ENCODE measurements at places on chromosomes 5 and 9. TPM values are rescaled to one million over a fixed set of nuclear protein-coding genes. Genes with fewer than 3 reads are reported as not detected.

Gene TMEM232
- total RNA-seq: 2.5 TPM

DNA sequence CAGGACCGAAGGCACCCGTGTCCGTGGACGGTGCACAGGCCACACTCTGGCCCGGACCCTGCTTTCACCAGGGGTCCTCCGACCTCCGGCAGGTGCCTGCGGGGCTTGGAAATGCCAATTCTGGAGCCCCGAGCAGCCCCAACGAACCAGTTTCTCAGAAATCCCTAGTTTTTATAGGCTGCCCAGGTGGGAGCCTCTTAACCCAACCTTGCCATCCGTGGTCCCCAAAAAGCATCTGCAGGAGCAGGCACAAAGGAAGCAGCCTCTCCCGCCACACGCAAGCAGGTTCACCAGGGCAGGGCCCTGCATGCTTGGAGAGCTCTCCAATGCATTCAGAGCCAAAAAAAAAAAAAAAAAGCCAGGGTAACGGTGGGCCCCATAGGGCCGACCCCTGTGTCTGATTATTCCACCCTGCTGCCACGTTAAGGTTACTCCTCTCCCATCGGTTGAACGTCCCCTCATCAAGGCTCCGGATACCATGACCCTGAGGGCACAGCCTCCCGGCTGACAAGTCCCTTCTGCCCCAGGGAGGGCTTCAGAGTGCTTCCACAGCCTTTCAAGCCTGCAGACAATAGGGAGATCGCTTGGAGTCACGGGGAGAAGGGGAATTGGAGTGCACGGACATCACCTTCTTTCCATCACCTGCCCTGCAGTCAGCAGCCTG lies 796 bp upstream of the TPRN start:
- no peak for DNase-seq

DNA sequence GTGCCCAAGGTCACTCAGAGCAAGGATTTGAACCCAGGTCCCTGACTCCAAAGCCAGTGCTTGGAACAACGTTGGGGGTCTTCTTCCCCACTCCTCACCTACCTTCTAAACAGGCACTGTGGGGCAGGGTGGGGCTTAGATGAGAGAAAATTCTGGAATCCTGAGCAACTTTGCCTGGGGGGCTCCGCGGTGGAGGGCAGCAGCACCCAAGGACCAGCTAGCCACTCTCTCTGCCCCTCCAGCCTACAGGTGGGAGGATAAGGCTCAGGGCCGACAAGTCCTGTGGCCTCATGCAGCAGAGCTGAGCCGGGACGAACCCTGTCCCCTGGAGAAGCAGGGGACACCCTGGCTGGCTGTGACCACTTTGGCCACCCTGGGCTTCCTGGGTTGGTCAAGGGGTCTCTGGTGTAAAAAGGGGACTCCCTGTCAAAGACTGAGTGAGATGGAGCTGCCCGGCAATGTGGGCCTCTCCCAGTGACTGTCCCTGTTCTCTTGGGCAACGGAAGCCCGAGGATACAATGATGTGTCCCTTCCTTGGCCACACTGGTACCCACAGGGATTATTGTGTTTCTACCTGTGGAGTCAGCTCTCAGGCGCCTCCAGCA lies 26.5 kb downstream of the CEL start:
- DNase-seq: no peak

DNA sequence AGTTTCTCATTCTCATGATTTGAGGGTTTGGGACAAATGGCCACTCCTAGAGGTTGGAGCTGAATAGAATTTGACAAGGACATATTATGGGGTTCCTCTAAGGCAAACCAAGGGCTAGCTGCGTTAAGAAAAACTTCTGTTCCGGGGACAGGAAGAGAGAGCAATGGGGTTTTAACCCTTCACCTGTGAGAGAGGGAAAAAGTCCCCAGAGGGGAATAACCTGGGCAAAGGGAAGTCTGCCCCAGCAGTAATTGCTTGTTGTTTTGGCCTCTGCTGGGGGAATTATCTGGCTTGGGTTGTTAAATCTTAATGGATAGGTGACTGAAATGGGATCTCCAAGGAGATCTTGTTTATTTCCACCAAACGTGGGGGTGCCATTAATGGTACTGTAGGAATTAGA lies 110.1 kb upstream of the MOCS2 start:
- no peak for DNase-seq

DNA sequence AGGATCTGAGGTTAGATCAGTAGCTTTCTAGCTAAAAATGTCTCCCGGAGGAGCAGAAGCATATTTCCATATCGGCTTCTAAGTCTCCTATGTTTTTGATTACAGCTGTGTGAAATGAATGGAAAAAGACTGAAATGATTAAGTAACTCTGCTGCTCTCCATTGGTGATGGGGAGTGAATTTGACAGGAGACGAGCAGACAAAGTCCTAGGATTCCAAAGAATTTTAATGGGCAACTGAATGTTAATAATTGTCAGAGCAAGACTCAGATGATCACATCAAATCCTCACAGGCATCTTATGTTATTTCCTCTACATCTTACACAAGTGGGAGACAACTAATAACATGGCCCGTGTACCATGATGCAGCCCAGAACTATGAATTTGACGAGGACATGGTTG lies 66.8 kb downstream of the LIX1 start:
- no peak for DNase-seq

DNA sequence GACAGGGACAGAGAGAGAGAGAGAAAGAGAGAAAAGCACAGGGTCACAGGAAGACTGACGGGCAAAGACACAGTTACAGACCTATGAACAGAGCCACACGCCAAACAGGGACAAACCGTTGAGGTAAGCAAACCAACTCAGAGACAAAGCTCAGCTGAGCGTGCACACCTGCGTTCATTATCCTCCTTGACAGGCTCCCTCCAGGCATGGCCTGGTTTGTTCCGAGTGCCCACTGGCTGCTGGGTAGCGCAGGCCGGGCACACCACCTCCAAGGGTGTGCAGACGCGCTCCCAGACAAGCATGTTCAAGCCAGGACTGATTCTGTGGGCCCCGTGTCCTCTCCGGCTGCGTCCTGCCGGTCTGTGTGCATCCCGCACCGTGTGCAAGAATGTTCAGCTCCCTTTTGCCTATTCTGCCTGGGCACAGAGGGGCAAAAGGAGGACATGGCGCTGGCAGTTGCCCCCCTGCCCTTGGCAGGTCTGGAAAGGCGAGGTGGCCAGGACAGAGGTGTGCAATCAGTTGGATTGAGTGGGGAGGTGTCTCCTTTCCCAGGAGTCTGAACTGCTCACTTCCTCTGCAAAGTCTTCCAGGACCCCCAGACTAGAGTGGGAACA lies 467 bp upstream of the SMIM32 start:
- peak; percentile 21 for DNase-seq

- no peak for DNase-seq
Observed at GRCh38 chr5:77168161-77168878, 42.2 kb upstream of the PDE8B start.

DNA sequence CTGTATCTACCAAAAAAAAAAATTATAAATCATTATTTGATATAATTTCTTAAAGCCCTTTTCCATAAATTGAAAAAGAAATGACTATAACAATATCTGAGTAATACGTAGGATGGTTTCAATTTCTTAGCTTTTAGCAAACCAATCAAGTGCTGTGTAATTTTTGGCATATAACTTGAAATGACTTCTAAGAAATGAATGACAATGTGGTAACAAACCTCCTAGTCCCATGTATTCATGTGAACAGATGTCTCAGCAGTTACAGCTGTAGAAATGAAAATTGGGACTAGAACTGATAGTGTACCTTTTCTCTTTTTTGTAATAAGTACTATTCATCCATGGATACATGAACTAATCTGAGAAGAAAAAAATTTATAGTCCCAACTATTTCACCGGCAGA lies 307.0 kb downstream of the BNC2 start:
- DNase-seq: no peak

DNA sequence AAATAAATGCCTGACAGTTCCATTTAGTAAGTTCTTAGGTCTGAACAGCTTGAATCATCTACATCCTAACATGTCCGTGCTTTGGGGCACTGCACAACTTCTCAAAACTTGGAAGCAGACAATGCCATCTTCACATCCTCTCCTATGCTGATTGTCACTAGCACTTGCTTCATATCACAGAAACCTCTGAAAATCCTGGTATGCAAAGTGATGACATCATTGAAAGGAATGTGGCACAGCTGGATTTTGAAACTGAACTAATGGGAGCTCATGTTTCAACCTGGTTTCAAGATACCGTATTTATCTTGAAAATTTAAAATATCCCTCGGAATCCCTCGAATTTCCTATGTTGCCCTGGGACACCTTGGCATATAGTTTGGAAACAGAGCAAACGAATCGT lies 490.2 kb upstream of the DAP start:
- no peak for DNase-seq

GRCh38 chr5:133247151-133247709 lies 195.4 kb downstream of the HSPA4 start:
- DNase-seq: no peak

Gene GRM6
- total RNA-seq: not detected

DNA sequence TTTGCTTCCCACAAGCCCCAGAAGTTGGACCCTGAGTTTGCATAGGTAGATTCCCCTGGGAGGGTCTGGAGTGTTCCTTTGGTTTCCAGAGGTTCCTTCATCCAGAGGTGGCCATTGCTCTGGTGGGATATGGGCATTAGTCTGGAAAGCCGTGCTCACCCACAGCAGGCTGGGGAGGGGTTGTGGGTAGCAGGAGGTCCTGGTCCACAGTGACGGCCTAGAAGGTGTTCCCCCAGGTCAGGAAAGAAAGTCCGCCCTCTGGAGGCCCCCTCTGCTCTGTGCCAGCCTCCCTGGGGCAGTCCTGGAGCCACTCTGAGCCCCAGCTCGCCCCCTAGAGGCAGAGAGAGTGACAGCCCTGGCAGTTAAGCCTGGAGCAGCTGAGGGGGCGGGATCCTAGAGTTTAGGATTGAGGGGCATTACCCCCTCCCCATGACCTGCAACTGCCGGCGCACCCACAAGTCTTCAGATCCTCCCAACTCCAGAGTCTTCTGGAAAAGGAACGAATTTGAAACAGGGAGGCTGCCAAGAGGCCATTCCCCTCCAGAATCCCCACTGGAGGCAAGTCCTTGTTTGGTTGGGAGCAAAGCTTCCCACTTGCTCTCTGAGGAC lies 36.8 kb downstream of the NDST1 start:
- peak; percentile 78 for DNase-seq

DNA sequence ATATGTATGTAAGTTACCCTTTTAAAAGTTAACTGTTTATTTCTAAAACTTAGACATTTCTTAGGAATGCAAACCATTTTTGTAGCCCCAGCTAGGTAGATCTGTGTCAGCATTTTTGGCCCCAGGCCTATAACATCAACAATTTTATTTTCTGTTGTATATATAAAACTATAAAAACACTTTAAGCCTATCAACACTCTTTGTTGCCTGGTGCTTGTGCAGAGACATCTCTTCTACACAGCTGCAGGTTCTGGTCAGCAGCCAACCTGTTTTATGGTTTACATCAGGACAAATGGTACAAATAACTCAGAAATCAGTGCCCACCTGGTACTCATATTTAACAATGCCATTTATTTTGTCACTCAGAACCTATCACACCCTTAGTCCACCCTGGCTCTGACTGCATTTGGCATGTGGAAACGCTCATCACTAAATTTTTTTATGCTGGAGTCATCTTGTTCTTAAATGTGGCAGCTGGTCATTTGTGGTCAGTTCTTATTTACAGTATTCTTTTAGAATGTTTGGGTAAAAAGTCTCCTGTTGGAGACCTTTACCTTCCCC lies 173.4 kb downstream of the DNAH5 start:
- no peak for DNase-seq

Gene MRPS27
- total RNA-seq: 38.7 TPM

Measured in liver (tissue), 10 donors.